ENCODE measurements at places on chromosomes 5 and 9.
A peak's percentile ranks its signal among the peaks of the same experiment; 100 is the strongest.

- no peak for DNase-seq
Measured at GRCh38 chr9:96156171-96156974, 145.6 kb downstream of the HSD17B3 start.

GRCh38 chr5:31059889-31060288, 133.6 kb upstream of the CDH6 start:
- DNase-seq: no peak

- no peak for DNase-seq
Measured at GRCh38 chr5:135304352-135305221, 94.4 kb downstream of the MACROH2A1 start.

- DNase-seq: peak; percentile 16
Measured at GRCh38 chr9:99259231-99259918, 37.3 kb downstream of the SEC61B start.

GRCh38 chr9:107931071-107931715, 441.6 kb upstream of the KLF4 start:
- DNase-seq: no peak

GRCh38 chr9:68643901-68644809, 60.9 kb upstream of the PIP5K1B start:
- no peak for DNase-seq

DNA sequence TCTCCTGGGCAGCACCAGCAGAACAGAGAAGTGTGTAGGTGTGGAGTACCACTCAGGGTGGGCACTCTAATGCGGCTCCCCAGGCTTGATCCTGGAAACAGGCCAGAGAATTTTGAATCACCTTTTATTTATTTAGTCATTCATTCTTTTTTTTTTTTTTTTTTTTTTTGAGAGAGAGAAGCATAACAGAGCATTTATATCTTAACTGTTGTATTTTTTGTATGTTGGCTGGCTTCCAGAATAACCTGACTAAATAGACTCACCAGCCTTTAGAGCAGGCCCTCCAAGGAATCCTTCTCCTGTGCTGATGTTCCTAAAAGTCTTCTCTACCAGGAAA, 153.4 kb downstream of the PIK3R1 start:
- no peak for DNase-seq

- no peak for DNase-seq
Measured at GRCh38 chr9:33101104-33101951, 24.9 kb upstream of the SMU1 start.

DNA sequence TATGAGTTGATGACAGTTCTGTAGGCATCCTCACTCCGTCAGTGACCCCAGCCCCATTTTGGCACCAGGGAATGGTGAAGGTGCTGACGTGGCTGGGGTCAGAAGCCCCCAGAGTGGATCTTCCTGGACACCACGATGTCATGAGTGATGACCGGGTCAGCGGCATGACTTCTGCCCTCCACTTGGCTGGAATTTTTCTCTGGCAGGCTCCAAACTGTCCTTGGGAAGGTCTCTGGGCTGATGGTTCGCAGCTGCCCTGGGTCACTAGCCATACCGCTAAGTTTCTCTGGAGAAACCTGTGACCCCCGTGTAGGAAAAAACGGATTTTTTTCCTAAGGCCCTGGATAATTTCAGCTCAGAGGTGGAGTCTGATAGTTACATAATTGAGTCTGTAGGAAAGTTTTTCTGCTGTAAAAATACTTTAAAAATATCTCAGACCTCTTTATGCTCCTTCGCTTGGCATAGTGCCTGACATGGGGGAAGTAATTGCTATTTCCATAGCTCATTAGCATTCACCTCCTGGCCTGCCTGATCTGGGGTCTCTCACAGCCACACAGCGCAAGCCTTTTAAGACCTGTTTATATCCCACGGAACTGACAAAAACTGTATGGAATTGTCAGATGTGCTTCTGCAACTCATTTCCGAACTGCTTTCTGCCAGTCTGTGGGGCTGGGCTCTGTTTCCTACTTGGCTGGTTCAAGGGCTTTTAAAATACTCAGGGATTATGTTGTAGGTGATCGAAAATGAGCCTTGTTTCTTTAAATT, 69.2 kb downstream of the ANGPTL2 start:
- no peak for DNase-seq

DNA sequence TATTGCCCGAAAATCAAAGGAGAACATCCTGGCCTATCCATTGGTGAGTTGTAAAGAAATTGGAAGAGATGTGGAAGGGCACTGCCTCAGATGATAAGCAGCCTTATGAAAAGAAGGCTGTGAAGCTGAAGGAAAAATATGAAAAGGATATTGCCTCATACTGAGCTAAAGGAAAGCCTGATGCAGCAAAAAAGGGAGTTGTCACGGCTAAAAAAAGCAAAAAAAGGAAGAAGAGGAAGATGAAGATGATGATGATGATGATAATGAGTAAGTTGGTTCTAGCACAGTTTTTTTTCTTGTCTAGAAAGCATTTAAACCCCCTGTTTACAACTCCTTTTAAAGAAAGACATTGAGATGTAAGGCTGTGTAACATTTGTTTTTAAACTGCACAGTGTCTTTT, 59.8 kb upstream of the ZBED3 start:
- DNase-seq: no peak

GRCh38 chr9:96660692-96661248, 5.7 kb upstream of the PRXL2C start:
- DNase-seq: no peak

DNA sequence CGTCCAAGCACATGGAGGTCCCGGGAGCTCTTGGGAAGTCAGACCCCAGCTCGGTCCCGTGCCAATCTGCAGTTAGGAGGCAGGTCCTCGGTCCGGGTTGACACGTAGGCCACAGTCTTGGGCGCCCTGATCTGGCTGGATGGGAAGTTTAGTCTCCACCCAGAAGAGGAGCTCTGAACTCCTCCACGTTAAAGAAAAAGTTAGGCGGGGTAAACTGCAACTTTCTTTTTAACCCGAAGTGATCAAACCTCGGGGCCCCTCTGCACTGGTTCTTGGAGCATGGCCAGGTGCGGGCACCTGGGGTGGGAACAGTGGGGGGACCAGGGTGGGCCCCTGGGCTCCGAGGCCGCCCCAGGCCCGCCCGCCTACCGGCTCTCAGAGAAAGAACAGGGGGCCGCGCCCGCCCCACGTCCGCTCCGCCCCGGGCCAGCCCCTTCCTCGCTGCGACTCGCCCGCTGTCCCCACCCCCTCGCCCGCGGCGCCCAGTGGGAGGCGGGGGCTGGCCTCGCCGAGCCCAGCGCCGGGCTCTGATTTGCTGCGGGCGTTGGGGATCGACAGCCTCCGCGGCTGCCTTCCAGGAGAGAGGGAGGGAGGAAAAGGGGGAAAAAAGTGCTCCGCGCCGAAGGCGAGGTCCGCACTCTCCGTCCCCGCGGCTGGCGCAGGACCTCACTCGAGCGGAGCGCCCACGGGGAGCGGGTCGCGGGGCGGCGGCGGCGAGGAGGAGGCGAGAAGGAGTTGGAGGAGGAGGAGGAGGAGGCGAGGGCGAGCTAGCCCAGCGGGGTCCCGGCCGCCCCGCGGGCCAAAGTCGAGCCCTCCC, at the start of gene COL5A1:
Gene COL5A1 (plus strand): TSS at position 631 of the 817 bp plus-strand sequence. CDS start 385 bp downstream, outside the sequence.
- peak; percentile 3 for DNase-seq

DNA sequence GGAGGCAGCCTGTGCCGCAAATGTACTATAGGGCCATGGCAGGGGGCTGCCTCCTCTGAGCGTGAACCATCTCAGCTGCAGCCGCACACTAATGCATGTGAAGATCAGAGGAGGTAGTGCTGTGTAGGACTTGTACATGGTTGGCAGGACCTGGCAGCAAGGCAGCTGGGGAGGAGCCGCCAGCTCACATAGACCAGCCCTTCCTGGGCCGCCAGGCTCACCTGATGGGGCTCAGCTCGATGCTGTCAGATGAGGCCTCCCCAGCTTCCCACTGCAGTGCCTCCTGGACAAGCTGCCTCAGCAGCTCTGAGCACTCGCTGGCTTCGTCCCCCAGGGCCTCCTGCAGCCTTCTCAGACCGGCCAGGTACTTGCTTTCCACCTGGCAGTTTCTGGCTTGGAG, 18.0 kb upstream of the CORO2A start:
- DNase-seq: no peak

DNA sequence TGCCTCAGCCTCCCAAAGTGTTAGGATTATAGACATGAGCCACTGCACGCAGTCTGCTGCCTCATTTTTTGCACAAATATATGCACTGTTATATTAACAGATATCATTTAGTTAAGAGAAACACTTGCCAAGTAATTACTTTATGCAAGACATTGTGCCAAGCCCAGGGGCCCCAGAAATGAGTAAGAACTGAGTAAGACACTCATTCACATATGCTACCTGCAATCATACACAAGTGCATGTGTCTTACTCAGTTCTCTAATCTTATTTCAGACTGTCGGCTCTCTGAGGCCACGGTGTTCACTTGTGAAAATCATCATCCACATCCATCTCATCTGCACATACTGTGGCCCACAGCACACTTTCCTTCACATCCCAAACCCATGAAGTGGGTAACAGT, 16.0 kb downstream of the TRAF1 start:
- no peak for DNase-seq

DNA sequence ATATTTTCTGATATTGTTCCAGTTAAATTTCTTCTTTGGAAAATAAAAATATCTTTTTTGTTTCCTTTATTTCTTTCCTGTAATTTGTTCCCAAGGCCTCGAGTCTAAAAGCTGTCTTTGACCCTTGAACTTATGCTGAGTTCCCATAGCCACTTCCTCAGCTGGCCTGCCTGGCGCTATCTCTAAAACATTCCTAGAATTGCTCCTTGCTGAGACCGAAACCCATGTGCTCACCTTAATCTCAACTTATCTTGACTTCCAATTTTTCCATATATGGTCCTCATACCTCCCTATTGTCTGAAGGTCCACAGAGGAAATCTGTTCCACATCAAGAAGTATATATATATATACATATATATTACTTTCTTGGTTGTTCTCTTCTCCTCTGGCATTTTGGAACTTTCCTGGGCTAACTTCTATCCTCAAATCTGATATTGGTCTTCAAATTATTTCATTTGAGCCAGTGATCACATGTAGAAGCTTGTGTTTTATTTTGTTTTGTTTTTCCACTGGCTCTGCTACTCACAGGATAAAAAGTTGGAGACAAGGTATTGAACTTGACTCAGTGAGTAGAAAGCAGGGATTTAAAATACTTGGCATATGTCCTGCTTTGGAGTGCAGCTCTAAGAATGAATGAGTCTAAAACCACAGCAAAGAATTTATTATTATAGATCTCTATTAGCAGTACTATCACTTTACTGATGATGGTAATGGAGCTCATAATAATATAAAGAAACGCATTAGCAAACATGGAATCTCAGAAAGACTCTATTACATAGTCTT, 45.2 kb downstream of the ENC1 start:
- DNase-seq: no peak

- DNase-seq: no peak
Measured at GRCh38 chr9:105345626-105346025, 101.2 kb downstream of the SLC44A1 start.

DNA sequence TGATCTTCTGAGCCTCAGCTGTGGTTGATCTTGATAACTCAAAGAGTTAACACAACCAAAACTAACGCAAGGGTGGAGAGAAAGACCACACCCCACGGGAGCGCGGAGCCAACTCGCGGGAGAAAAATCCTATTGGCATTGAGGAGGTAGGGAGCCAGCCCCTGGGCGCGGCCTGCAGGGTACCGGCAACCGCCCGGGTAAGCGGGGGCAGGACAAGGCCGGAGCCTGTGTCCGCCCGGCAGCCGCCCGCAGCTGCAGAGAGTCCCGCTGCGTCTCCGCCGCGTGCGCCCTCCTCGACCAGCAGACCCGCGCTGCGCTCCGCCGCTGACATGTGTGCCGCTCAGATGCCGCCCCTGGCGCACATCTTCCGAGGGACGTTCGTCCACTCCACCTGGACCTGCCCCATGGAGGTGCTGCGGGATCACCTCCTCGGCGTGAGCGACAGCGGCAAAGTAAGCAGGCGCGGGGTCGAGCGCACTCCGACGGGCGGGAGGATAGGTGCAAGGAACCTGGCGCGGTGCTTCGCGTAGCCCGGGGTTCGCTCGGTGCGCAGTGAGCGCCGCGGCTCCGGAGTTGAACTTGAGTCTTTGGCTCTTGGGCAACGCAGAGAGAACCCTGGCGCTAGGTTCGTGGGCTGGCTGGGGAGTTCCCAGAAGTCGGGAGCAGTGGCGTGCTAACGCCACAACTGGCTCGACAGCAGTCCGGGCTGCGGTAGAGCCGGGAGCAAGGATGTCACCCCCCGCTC, at the start of gene GDA:
Gene GDA (plus strand): TSS at position 210 of the 745 bp plus-strand sequence. CDS start 120 bp downstream, at position 330.
- DNase-seq: no peak

- DNase-seq: no peak
Measured at GRCh38 chr5:170623576-170624181, 119.9 kb downstream of the KCNIP1 start.

DNA sequence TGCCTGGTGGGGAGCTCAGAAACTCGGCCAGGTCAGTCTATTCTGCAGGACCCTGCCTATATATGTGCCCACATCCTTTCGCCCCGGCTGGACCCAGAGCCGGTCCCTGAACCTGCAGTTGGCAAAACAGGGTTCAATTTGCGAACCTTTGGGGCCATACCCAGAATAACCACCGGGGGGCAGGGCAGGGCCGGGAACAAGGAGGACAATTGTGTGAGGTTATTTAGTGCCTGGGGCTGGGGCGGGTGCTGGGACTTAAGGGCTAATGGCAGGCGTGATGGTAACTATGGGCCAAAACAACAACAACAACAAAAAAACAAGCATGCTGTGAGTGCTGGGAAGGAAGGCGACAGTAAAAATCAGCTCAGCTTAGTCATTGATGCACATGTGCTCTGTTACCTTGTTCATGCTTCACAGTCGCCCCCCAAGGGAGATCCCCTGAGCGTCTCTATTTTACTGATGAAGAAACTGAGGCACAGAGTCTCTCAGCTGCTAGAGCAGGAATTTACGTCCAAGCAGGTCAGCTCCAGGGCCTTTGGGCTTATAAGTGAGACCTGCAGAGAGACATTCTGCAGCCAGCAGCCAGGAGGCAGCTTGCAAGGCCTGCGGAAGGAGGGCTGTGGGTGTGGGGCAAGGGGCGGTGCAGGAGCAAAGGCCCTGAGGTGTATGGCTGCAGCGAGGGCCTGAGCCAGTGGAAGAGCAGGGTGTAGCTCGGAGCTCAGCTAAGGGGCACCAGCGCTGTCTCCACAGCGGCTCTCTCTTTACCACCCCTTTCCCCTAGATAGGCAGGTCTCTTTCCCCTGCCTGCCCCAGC, 106.0 kb downstream of the PHF2 start:
- DNase-seq: peak; percentile 14

- no peak for DNase-seq
Measured at GRCh38 chr5:169039592-169039991, 261.3 kb downstream of the SLIT3 start.

DNA sequence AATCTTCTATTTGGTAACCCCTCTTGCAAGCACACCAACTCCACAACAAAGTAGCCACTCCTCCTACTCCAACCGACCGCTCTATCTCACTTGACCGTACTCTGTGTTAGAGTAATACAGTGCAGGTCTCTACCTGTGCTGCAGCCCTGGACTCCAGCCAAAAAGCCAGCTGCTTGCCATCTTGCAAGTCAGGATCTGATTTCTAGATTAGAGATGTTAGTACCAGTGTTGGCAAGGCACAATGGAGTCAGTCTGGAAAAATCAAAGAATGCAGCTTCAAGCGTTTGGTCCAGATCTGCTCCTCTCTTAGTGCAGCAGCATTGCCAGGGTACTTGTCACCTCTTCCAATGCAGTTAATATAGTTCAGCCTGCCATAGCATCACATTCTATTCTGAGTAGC, 477.6 kb downstream of the ZSWIM6 start:
- DNase-seq: no peak

All from stimulated activated CD8-positive, alpha-beta memory T cell treated with anti-CD3 and anti-CD28 coated beads, Interleukin-7, amount 100 ng/mL, for 4 hours (primary cell).